ENCODE measurements at places on chromosomes 2 and 18.

- peak; percentile 23 for DNase-seq
Measured at GRCh38 chr2:97848306-97848705, 134.9 kb downstream of the ZAP70 start.

DNA sequence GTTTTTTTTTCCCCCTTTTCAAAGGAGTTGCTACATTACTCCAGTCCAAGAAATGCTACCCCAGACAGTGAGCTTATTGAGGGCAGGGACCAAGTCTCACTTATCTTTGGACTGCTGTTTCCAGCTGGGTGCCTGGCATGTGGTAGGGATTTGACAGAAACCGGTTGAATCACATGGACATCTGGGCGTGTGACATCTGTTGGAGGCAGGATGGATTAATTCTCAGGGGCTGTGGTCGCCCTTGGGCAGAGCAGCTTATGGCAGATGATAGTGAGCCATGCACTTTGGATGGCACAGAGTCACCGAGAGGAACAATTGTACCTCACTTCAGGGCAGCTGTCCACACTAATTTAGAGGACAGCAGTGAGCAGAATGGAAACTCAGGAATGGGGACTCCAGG, 254.6 kb upstream of the ID2 start:
- DNase-seq = no peak

DNA sequence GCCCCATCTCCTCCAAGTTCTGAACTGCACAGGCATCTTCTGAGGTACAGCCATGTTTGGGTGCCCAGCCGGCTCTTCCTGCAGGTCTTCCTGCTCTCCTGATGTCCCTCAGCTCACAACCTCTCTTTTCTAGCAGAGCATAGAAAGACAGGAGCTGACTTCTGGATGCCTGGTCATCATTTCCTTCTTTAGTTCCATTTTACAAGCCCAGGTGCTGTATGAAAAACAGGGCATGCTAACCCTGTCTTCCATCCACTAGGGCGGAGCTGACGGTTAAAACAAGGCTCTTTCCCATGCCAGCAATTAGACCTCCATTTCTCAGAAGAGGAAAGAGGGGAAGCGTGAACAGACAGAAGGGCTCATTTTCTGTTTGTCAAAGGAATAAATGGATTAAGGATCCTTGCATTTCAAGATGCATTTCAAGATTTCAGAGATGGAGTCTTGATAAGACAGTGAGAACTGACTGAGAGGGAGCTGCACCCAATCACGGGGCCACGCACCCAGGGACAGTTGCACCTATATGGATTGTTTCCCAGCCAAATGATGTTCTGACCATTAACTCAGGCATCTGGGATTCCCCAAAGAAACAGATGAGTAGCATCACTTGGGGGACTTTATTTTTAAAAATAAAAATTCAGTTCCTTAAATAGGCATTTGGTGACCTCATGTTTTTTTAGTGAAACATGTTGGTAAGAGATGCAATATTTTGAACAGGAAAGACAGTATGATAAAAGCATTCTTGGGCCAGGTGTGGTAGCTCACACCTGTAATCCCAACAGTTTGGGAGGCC, 45.8 kb upstream of the EML6 start:
- no peak for DNase-seq

- no peak for DNase-seq
Measured at GRCh38 chr2:38521835-38522234, 80.9 kb downstream of the HNRNPLL start.
